Ascending aorta (tissue), 2 donors: ENCODE measurements at places on chromosomes 1 and 21.

GRCh38 chr1:29380532-29380931 lies 144.2 kb downstream of the PTPRU start:
- no peak for DNase-seq

GRCh38 chr1:38603907-38604306 lies 255.7 kb downstream of the RRAGC start:
- DNase-seq, result no peak

- DNase-seq, result no peak
These were observed 657 bp upstream of the TNFRSF18 start for GRCh38 chr1:1206966-1207531.

DNA sequence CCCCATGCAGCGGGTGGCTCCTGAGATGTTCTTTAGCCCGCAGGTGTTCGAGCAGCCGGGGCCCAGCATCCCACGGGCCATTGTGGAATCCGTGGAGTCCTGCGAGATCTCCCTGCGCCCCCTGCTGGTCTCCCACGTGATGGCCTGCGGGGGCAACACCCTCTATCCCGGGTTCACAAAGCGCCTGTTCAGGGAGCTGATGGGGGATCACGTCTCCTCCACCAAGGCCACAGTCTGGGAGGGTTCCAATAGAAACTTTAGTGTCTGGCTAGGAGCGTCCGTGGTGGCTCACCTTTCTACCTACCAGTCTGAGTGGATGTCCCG lies 71.0 kb downstream of the ACTL8 start:
- no peak for DNase-seq

GRCh38 chr1:163006051-163006834 lies 62.9 kb upstream of the RGS4 start:
- DNase-seq, result no peak

DNA sequence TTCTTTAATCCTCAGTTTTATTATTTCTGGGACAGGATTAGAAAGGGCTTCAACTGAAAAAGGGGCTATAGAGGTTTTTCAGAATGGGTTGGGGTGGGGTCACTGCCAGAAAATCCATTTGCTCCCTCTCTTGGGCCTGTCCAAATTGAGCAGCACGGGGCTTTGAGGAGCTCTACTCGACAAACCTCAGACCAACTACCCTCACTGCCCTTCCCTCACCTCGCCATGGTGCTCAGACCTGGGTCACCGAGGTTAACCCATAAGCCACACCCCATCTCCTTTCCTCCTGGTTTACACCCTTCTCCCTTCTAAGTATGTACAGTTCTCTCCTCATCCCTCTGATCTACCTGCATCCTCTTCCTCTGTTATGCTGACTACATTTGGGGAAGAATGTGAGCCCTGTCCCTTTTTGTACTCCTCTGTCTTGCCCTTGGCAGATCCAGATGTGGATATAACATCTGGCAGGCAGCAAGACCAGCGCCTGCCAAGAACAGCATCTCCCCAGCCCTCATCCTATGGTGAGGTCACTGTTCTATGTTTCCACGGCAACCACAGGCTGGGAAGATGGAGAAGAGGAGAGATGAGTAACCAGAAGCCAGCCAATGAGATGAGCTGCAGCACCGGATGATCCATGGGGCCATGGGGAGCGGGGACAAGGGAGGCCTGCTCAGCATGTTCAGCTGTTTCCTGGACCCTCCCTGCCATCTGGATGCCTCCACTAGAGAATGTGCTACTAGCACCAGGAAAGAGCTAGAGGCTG lies 3.7 kb upstream of the FABP3 start:
- DNase-seq, result no peak
